ENCODE measurements at places on chromosomes 3 and 15.

DNA sequence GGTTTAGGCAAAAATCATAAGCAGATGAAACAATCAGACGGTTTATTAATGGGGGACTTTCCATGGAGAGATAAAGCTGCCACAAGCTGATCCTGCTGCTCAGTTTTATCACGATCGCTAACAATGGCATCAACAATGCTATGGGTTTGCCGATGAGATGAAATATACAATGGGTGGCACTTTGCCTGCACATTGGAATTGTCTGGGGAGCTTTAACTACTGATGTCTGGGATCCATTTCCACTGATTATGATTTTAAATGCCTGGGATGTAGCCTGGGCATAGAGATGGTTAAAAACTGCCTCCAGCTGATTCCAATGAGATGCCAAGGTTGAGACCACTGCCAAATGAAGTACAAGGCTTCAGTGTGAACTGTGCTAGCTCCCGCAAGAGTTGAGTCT lies 30.8 kb downstream of the CRYGS start:
- no peak for DNase-seq

DNA sequence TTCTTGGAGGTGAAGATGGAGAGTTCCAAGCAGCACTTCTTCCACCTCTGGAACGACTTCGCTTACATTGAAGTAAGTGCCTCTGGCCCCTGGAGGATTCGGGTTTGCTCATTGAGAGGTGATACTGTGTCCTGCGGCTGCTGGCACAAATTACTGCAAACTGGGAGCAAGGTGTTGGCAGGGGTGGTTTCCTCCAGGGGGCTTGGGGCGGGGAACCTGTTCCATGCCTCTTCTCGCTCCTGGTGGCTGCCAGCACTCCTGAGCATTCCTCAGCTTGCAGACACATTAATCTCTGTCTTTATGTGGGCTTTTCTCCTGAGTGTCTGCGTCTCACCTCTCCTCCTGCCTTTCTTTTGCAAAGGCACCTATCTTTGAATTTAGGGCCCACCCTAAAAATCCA lies 47.4 kb downstream of the MESD start:
- no peak for DNase-seq

DNA sequence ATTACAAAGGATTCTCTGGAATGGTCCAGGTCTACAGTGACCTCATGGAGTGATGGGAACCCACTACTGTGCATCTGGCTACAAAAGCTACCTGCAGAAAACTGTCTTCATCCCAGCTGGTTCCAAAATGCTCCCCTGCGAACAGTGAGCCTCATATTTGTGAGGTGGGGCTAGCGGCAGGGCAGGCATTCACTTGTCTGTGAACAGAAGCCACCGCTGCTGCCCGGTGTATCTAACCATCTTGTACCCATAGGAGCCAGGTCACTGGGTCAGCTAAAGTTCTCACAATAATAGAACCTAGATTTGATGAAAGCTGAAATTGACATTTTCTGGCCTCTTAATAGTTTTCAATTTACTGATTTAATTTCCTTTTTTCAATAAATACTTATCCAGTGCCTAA lies 150.7 kb downstream of the KLF13 start:
- no peak for DNase-seq

DNA sequence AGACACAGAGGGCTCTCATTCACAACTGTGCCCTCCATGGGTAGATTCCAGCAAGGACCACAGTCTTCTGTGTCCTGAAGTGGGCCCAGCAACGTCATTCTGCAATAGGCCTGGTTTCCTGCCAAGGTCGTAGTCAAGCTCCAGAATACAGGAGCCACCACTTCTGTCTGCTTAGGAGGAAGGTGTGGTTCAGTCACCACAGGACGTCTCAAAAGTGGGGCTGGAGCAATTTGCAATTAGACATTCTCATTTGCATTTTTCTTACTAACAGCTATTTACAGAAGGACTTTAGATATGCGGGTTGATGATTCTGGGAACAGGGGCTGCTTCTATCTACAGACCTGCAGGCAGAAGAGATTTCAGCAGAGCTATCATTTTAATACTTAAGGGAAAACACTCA lies 58.7 kb upstream of the MYRIP start:
- DNase-seq: no peak

GRCh38 chr3:56620371-56620770 lies 62.7 kb downstream of the TASOR start:
- no peak for DNase-seq

- no peak for DNase-seq
Observed at GRCh38 chr15:27077790-27078189, 106.8 kb downstream of the GABRG3 start.

- peak; percentile 94 for DNase-seq
Observed at GRCh38 chr3:134357914-134358811, 16.1 kb downstream of the AMOTL2 start.

- no peak for DNase-seq
Observed at GRCh38 chr3:173096994-173097785, 43.8 kb downstream of the SPATA16 start.

DNA sequence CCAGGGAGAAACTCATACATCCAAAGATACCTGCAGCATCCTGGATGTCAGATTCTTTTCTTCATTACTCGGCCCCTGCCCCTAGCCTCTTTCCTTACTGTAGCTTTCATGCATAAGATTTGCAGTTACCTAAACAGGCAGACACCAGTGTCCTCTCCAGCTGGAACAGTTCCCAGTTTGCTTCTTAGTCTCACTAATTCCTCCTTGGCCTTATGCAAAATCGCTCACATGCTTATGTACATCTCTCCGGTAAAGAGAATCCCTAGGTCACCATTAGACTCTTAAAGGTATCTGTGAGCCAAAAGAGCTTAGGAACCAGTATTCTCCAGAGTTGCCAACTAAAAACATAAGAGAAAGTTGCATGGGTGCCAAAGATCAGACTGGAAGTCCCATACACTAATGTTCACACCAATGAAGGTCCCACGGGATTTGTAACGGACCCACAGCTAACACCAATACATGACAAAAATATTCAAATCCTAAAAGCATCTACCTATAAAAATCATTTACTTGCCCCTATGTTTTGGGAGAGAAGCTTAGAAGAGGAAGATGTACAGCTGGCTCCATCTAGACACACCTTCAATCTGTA lies 66.6 kb downstream of the CBLB start:
- DNase-seq: no peak

- no peak for DNase-seq
Observed at GRCh38 chr15:55499151-55499550, 8.9 kb downstream of the DNAAF4 start.

- DNase-seq: no peak
Observed at GRCh38 chr3:181790561-181790960, 78.8 kb downstream of the SOX2 start.

- no peak for DNase-seq
Observed at GRCh38 chr15:91861223-91861622, 7.7 kb downstream of the SLCO3A1 start.

GRCh38 chr3:183264268-183264667 lies 11.2 kb downstream of the B3GNT5 start:
- no peak for DNase-seq

GRCh38 chr3:196886144-196886543 lies 18.4 kb downstream of the SENP5 start:
- DNase-seq: no peak

DNA sequence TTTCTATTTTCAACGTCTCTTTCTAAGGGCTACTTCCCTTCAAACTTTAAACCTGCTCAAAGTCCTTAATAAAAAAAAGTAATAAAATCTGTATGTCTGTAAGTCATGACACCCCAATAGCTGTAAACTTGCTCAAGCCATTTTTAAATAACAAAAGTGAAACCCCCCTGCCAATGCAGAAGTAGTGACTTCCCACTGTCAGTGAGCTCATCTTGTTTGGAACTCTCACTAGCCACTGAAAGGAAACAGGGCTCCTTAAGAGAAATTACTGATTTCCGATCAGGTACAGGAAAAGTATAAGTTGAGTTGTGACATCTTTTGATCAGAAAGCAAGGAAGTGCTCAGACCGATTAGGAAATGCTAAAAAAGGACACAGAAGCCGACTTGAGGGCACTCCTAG lies 27.6 kb upstream of the GPR171 start:
- DNase-seq: no peak

GRCh38 chr15:41291065-41291631 lies 41.2 kb downstream of the OIP5 start:
- no peak for DNase-seq

DNA sequence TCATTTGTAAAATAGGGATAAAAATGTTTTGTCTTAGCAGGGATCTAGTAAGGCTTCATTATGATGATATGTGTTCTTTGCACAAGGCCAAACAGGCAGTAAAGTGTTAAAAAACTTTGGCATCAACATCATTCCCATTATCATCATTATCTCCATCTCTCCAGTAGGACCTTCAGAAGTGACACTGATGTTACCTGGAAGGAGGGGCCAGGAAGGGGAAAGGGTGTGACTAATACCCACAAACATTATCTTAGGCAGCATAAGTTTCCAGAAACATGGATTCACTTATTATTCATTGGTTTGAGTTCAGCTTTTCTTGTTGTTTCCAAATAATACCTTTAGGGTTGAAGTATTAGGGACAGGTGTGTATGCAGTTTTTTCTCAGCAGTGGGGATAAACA lies 399.6 kb downstream of the PTPRG start:
- DNase-seq: no peak

DNA sequence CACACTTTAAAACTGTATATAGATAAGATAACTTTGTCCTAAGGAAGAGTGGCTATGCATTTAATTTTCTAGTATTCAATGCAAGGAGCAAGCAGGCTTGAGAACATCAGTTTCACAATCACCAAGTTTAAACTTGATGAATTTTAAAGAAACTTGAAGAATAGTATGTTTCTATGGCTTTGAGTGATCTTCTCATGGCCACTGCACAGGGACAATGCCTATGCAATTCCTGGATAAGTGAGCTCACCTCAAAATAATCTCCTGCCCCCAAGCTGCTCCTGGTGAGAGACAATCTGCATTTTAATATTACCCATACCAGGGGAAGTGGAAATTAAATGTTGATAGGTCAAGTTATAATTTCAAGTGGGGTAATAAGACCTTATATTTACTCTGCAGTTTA lies 376.6 kb upstream of the CBLB start:
- DNase-seq: no peak

DNA sequence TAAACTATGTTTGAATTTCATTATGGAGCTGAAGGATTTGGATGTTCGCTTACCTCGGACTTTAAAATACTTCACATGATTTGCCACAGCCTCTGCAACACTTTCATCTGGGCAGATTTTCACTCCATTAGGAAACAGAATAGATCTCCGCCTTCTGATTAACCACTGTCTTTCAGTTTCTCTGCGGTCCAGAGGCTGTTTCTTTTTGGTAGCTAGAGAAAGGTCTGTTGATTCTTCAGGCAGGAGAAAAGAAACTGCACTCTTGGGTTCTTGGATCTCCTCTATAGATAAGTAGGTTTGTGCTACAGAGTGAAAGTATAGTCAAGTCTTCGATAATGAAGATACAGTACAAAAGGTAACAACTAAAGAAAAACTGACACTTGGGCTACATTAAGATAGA lies 844 bp downstream of the IMPG2 start:
- no peak for DNase-seq

DNA sequence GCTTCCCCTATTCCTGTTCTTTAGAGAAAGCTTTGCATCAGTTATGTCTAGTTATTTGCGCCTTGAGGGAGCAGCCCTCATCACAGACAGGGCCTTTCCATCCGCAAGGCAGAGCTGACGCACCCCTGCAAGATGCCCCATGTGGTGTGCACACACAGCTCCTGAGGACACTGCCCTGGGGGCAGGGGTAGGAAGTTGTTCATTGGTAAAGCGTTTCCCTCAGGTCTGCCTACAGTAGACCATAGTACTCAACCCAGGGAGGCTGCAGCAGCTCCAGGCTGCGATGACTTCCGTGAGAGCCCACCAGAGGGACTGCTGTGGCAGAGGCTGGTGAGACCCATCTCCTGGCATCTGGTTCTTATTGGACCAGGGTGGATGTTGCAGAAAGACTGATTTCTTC lies 55.1 kb upstream of the PLXNA1 start:
- DNase-seq: no peak

- DNase-seq: no peak
Observed at GRCh38 chr15:55526559-55527036, 18.6 kb upstream of the DNAAF4 start.

GRCh38 chr3:128395046-128395445 lies 71.6 kb downstream of the DNAJB8 start:
- DNase-seq: no peak

DNA sequence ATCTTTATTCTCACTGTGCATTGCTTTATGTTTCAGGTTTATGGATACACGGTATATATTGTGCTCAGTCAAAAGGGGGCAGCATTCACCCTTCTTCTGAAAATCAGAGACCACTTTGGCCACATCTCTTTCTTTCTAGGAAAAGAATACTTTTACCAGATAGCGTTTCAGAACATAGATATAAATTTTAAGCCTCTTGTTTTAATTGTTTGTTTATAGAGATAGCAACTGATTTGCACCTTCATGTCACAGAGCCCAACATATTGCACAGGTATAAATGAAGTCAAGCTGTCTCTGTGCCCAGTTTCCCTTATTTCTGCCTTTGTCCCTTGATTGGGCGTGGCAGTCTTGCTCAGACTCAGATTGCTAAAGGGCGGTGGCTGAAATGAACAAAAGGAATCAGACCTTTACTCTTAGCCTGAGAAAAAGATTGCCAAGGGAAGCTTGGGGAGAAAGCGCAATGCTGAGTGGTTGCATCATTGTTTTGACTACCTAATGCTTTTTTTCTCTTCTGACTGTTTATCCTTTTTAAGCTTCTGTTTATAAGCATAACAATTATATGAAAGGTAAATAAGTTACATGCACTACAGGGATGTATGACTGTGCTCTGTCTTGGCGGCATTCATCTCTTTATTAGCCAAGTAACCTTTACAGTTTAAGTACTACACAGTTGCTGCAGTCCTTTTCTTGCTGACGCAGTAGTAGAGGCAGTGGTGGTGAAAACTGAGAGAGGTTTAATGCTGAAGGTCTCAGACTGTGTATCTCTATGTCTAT lies 70.8 kb upstream of the ZBTB20 start:
- peak; percentile 10 for DNase-seq

DNA sequence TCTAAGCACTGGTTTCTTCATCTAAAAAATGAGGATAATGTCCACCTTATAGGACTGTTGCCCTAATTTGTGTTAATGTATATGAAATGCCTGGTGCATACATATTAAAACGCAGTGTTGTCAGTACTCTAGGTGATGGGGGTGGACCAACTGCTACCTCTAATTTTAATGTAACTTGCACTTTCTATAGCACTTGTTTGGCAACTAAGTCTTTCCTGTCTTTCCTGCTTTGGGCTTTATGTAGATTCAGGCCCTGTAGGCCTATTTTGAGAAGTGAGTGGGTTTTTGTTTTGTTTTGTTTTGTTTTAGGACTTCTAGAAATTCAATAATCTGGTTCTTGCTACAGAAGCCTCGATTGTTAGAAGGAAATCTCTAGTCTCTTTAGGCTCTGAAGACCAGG lies 21.2 kb downstream of the SLC7A14 start:
- DNase-seq: no peak
